ENCODE measurements at places on chromosomes 12 and 14.

- no peak for DNase-seq
Observed at GRCh38 chr12:71664411-71665089, 449 bp downstream of the THAP2 start.

DNA sequence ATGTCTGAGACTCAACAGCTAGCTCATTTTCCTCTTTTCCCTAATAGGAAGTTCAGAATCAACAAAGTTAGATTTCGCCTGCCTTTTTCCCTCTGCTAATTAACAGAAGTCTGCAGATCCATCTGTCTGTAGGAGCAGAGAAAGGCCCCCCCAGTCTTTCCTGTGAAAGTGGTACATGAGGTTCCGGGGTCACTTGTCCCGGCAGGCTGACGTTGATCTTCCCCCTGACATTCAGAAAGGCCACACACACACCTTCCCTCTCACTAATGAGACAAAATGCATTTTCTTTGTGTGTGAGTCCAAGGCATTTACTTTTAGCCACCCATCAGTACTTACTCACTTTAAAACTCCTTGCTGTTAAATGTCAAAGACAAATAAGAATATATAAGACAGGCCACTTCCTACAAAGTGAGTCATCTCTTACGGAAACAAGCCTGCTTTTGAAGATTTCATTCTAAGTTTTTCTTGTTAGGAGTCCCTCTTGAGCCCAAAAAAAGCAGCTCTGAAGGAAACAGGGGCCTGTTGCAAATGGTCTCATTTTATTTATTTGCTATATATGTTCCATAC lies 138.7 kb downstream of the TTC7B start:
- no peak for DNase-seq

DNA sequence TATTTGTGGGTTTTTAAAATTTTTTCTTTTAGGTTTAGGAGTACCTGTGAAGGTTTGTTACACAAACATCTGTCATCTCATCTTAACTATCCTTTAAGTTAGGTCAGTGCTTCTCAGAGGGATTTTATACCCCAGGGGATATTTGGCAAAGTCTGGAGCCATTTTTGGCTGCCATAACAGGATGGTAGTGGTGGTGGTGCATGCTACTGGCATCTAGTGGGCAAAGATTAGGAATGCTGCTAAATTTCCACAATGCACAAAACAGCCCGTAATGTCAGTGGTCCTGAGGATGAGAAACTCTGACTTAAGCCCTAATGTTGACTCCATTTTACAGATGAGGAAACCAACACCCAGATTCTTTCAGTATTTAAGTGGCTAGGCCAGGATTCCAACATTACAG lies 85.2 kb upstream of the MYF6 start:
- DNase-seq, result no peak

- no peak for DNase-seq
Observed at GRCh38 chr14:86672080-86672479, 1142.1 kb downstream of the FLRT2 start.

GRCh38 chr12:76628745-76629144 lies 69.2 kb upstream of the OSBPL8 start:
- DNase-seq, result no peak

GRCh38 chr12:119699199-119699760 lies 31.3 kb downstream of the PRKAB1 start:
- no peak for DNase-seq

DNA sequence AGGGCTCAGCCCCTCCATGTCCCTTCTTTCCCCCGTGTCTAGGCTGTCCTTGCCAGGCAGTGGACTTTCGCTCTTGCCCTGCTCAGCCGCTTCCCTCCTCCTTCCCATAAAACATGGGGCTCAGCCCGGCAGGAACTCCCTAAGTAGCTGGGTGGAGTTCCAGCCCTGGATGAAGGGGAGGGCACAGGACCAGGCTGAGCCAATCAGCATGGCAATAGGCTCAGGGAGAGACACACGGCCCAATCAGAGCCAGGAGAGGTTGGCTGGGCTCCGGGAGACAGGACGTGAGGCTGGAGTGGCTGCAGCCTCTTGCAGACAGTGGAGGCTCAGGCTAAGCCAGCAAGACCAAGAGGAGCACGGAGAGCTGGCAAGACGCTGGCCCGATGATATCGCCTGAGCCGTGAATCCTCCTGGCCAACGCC lies 54.3 kb downstream of the GALNT9 start:
- no peak for DNase-seq

DNA sequence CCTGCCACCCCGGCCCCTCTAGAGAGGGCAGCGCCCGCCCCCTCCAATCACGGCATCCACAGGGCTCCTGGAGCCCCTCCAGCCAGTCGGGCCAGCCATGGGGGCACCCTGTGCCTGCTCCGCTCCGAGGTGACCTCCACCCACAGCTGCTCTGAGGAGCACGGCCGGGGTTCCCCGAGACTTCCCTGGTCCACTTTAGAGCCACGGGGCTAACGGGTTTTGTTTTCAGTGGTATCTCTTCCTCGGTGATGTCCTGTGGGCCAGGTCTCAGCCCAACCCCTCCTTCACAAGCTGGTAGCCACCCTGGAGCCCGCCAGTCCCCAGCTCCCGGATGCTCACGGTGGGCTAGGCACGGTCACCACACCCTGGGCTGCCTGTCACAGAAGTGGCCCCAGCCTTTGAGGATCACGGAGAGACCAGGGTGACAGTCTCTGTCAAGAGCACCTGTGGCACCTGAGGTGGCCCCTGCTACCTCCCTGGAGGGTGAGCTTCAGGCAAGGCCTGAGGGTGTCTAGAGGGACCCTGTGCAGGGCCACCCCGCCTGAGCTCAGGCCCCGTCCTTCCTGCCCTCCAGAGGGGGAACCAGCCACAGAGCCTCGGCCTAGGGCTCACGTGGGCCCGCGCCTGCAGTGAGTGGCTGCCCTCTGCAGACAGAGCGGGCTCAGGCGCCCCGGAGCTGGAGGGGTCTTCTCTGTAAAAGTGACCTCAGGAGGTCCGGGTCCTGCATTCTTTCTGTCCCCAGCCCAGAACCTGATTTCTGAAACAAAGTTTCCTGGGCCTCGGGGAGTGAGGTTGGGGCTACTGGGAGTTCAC lies 146.0 kb upstream of the C14orf180 start:
- DNase-seq, result peak; percentile 19

GRCh38 chr14:33404054-33404453 lies 465.4 kb downstream of the NPAS3 start:
- DNase-seq, result no peak

- no peak for DNase-seq
Observed at GRCh38 chr12:113231235-113232088, 10.2 kb downstream of the TPCN1 start.

- DNase-seq, result no peak
Observed at GRCh38 chr14:33908540-33909223, 42.2 kb downstream of the EGLN3 start.

GRCh38 chr14:99192028-99192621 lies 79.9 kb downstream of the BCL11B start:
- DNase-seq, result no peak

DNA sequence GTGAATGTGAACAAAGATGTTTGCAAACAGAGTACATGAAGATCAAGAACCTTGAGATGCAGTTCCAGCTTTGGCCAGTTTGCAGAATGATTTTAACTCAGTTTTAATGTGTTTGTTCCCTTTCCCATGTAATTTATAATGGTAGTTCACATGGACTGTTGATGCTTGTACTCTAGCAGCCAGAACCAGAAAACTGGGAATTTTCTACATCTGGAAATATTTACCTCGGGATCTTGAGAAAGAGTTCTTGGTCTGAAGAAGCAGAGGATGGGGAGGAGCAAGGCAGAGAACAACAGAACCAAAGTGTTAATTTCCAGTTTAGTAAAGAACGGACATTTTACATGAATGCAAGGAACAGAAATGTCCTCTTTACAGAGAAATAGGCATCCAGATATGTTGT lies 37.0 kb upstream of the PMCH start:
- DNase-seq, result no peak

DNA sequence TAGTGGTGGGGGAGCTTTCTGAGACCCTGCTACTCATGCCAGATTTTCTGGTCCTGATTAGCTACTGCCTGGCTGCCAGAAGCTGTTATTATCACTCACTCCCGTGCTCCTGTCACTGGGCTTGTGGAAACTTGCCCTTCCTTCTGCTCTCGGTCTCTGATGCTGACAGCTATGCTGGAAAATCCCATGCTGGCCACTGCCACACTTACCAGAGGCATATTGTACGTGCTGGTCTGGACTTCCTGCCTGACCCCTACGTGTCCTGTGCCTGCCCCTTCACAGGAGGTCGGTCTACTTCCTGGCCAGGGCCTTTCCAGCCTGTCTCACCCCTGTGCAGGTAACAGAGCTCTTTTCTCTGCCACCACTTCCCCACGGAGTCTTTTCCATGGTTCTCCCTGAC lies 149.4 kb upstream of the PLEKHG7 start:
- DNase-seq, result no peak

DNA sequence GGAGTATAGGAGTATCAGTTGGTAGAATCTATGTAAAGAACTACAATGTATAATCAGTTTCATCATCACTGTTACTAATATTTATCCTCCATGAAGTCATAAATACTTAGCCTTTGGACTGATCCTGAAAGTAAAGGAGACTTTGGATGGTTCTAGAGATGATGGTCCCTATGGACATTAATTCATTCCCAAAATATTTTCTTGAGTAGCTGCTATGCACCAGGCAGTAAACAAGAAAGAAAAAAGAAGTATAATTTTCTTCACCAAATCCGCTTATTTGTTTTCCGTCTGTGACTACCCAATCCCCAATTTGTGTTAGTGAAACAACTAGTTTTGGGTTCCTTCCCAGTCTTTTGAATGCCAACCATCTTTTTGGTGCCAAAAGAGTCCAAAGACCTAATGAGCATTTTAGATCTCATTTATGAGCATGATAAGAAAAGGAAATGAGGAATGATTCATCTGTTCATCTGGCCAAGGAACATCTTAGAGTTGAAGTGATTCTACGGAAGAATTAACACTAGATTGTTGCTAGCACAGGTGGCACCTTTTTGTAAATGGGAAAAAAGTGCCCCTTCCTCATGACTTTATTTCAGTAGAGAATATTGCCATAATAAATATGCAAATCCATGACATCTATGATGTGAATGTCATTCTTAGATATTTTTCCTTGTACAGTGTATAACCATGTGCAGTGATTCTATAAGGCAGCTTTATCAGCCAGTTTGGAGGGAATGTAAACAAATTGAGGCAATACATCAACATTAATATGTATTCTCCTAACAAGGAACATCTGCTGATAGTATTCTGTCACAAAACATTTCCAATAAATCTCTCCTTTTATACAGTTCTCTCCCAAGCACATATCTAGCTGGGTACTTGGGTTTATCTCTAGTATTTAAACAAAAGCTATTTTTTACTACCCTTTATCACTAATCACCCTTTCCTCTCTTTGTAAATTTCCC lies 85.1 kb upstream of the CCDC91 start:
- no peak for DNase-seq

DNA sequence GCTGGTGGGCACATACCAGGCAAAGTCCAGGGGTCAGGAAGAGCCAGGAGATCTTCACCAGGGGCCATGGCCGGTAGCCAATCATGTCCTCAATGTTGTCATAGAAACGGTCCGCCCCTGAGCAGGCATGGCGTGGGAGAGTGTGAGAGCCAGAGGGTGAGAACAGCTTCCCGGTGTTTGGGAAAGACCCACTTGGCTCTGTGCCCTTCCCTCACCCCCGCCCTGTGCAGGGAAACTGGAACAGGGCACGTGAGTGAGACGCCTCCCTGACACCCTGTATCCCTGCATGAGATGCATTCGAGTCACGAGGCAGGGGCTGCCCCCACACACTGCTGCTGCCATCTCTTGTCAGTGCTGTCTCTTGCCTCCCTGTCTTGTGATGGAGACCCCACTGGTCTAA lies 20.7 kb downstream of the SLC6A12 start:
- no peak for DNase-seq

DNA sequence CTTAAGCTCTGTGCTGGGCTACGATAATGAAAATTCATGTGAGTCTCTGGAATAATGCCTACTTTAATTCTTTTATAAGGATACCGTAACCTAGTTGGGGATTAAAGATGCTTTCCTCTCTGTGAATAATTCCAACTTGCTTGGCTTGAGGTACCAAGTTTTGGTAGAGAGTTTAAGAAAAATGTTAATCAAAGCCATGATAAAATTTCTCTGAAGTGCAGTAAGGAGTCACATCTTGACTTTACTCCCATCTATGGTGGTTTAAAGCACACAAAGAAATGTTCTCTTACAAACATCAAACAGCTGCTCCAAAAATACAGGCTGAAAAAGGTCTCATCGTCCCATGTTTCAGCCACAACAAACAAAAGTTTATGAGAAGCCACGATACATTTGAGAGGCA lies 284.8 kb upstream of the TBX3 start:
- DNase-seq, result no peak

DNA sequence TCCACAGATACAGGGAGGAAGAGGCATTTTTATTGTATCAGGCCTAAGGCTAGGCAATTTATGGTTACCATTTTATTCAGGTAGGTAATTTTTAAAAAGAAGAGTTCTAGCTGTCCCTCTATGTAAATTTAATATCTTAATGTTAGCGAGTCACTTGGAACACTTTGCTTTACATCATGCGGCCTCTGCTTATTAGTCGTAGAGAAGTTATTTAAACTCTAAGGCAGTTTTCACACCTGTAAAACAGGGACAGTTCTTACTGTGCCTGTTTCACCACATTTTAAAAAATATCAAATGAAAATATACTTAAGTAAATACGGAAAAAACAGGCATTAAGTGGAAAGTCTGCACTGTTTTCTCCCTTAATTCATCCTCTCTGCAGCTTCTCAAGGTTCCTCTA lies 71.4 kb upstream of the POC1B start:
- DNase-seq, result no peak

DNA sequence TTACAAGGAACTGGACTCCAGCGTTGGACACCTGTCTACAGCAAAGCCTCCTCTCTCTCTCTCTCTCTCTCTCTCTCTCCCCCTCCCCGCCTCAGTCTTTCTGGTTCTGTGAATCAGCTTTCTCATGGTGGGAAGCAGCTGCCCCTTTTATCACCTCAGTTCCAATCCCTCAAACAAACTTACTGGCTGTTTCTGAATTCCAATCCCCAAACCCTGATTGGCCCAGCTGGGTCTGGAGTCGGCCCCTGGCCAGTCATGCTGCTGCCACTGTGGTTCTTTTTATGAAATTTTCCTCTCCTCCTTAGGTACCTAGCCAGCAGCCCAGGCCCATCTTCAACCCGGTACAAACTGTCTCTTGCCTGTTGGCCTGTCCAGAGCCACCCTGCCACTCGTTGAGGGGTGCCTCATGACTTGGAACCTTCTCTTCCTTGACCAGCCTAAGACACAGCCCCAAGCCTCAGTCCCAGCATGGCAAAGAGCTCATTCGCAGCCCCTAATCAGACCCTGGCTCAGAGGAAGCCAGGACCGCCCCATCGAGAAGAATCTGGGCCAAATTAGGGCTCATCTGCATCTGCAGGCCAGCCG lies 9.4 kb upstream of the MORN3 start:
- no peak for DNase-seq

DNA sequence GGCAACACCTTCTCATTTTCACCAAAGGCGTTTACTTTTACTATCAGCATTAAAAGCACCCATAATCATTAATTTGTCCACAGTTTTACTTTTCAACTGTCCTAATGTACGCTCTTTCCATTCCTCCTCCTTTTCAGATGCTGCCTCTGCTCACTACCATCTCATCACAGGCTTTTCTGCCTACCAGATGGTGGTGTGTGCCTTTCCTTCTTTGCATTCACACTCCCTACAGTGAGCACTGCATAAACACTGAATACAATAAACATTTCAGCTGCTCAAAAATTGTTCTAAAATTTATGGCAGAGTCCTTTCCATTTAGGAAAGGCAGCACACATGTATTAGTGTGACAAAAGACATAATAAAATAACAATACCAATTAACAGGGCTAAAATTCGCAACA lies 435.7 kb downstream of the GXYLT1 start:
- DNase-seq, result no peak

- no peak for DNase-seq
Observed at GRCh38 chr14:33454022-33454595, 496.8 kb downstream of the EGLN3 start.

Measured in omental fat pad (tissue), 4 donors.